ENCODE measurements at places on chromosomes 11 and 22.
A peak's percentile ranks its signal among the peaks of the same experiment; 100 is the strongest.

DNA sequence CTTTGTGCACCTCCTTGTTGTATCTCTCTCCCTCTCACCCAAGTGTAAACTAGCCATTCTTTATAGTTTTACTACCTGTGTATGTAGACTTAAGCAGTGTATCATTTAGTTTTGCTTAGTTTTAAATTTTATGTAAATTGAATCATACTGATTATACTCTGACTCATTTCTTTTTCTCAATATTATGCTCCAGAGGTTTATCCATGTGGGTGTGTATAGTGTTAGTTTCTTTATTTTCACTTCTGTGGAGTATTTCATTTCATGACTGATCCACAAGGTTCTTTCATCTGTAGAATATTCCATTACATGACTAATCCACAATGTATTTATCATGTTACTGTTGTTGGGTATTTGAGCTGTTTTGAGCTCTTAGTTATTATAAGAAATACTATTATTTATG, 62.0 kb downstream of the CCDC34 start:
- DNase-seq, result no peak

DNA sequence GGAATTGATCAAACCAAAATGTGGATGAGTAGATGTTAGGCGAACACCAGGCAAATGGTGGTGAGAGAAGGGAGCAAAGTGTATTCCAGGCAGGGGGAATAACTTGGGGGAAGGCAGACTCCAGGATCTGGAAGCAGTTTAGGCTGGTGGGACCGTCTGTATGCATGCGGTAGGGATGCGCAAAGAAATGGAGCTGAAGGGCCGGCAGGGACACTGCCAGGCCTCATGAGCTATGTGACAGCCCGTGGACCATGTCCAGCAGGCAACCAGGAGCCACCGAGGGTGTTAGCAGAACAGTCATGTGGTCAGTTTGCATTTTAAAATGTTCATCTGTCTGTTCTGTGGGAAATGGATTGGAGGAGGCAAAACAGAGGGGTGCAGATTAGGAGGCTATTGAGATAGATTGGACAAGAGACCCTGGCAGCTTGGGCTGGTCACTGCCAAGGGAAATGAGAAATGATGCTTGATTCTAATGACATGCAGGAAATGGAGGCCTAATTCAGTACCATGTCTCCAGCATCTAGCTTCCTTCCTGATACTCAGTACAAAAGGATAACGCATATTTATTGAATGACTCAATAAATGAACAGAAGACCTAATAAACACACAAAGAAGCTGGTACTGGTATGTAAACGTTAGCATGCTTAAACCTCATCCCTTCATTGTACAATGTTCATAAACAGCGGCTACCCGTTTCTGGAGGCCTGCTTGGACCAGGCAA, 412.4 kb downstream of the BUD13 start:
- no peak for DNase-seq

- no peak for DNase-seq
Measured at GRCh38 chr11:102846292-102846691, 2.9 kb upstream of the MMP3 start.

DNA sequence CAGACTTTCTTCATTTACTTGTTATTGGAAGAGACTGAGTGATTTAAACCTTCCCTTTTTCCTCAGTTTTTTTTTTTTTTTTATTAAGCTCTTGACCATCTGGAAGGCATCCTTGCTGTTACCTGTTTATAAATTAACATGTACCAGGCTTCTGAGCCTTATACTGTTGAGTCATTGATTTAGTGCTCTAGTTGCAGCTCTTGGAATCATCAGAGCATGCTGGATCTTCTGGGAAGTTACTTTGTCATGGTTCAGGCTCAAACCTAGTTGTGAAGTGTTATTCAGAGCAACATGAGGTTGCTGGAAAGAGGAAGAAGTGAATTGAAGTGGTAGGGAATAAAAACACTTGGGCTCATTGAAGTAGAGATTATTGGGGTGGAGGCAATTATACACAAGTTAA, 6.3 kb downstream of the ZDHHC5 start:
- DNase-seq, result no peak

GRCh38 chr11:66883016-66883965, 26.4 kb downstream of the LRFN4 start:
- peak; percentile 61 for DNase-seq

- no peak for DNase-seq
Measured at GRCh38 chr11:76005756-76006155, 190.7 kb downstream of the UVRAG start.

GRCh38 chr11:126594921-126595367, 239.5 kb downstream of the ST3GAL4 start:
- DNase-seq, result peak; percentile 96

- no peak for DNase-seq
Measured at GRCh38 chr22:20834725-20835124, 23.9 kb downstream of the PI4KA start.

DNA sequence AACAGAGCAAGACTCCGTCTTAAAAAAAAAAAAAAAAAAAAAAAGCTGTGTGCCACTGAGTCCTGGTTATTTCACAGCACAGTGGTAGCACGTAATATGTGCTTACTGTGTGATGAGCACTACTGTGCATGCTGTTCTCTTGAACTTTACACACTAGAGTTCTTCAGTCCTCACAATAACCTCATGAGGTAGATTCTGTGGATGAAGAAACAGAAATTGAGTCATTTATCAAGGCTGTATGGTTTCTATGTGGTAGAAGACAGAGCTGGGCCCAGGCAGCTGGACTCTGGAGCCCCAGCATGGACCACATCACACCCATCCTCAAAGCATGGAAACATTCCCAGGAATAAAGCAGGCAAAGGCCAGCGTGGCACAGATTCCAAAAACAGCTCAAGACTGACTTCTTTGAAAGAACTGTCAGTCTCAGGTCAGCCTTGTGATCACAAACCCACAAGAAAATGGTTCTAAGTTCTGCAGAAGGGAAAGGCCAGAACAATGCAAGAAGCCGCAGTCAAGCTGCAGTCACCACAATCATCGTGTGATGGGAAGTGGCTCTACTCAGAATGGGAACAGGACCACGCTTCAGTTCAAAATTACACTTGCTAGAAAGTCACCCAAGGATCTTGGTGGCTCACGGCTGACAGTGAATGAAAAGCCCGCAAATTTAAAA, 49.5 kb downstream of the MICAL3 start:
- no peak for DNase-seq

DNA sequence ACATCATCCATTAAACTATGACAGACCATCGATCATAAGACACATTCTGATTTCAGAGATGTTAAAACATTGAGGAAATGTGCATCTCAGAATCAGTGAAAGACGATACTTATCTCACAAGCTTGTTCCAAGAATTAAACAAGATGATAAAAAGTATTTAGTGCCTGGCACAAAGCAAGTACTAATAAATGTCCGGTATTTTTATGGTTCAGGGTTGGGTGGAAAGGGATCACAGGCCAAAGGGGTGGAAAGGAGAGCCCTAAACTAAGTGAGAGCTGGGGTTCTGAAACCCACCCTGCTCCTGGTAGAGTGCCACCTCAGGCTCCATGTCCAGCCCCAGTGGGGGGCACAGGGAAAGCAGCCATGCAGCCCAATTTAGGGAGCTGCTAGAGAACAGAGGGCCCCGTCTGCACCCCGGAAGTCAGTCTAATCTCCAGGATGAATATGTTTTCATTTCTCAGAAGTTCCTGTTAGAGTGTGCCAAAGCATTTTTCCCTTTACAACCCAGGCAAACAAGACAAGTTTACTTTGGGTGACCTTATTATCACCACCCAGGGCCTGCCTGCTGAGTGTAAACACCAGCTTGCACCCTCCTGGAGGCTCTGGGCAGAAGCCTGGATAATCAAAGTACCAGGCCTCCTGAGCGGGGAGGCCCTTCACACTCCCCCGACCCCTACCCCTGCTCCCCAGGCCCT, 3.8 kb upstream of the CREB3L1 start:
- DNase-seq, result no peak

- DNase-seq, result no peak
Measured at GRCh38 chr22:26592421-26592891, 2.5 kb upstream of the TPST2 start.

DNA sequence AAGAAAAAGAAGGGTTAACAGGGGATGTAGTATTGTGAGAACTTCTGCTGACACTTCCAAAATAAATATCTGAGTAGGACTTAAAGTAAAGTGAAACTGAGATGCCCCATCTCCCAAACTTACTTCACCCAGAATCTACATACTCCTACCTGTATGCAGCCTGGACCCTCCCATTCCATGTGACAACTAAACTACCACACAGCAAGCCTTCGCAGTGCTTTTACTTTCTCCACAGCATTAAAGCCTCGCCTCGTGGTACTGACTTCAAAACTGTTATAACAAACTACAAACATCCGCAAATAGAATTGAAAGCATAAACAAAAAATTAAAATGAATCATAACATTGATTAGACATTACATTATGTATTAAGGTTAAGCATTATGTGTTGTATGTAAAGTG, 985 bp downstream of the MPZL2 start:
- no peak for DNase-seq

GRCh38 chr11:81286959-81287358, 1446.7 kb downstream of the FAM181B start:
- no peak for DNase-seq

GRCh38 chr11:12420706-12421105, 43.3 kb downstream of the PARVA start:
- DNase-seq, result no peak

DNA sequence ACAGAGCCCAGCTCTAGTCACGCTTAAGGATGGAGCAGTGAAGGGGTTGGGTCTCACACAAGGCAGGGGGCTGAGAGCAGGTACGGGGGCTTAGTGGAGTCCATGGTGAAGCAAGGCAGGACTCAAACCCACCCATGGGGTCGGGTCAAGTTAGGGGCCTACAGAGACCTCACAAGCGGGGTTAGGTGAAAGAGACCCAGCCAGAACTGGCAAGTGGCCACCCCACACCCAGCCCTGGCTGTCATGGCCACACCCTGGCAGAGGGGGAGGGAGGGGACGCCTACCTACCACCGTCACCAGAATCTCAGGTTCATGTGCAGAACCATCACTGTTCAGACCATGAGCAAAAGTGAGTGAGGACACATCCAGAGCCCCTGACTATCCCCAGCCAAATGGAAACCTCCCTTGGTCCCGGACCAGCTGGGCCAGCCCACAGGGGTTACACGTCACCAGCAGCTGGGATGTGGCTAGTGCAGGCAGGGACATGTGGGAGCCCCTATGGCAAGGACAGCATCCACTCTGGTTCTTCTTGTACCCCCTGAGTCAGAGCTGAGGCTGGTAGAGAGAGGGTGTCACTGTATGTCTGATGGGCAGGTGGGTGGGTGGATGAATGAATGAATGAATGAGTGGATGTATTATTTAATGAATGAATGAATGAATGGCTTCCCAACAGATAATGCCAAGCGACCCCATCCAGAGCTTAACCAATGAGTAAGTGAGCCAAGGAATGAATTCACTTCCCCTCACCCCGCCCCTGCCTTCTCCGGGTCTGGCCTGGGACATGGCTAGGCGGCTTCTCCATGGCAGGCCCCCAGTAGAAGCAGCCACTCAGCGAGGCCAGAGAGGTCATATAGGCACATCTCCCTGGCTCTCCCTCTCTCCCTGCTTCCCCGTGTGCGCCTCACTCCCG, 681.6 kb downstream of the TBC1D22A start:
- no peak for DNase-seq

GRCh38 chr22:19841641-19842392, 12.9 kb downstream of the GNB1L start:
- no peak for DNase-seq

- DNase-seq, result no peak
Measured at GRCh38 chr11:6656936-6657335, 1.3 kb upstream of the DCHS1 start.

DNA sequence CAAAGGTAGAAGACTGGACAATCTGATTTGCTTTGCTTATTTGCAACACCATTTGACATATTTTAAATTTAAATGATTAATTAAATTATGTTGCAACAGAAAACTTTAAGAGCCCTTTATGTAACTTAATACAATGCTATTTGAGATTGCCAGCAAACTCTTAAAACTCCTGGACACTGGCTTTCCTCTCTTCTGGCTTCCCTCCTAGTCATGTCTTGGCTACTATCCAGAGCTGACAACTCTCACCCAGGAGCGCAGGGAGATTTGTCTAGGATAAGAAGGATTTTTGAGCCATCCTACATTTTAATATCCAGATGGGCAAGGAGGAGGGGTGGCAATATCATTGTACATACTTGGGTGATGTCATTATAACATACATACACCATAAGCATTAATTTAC, 134.3 kb downstream of the ELP4 start:
- no peak for DNase-seq

DNA sequence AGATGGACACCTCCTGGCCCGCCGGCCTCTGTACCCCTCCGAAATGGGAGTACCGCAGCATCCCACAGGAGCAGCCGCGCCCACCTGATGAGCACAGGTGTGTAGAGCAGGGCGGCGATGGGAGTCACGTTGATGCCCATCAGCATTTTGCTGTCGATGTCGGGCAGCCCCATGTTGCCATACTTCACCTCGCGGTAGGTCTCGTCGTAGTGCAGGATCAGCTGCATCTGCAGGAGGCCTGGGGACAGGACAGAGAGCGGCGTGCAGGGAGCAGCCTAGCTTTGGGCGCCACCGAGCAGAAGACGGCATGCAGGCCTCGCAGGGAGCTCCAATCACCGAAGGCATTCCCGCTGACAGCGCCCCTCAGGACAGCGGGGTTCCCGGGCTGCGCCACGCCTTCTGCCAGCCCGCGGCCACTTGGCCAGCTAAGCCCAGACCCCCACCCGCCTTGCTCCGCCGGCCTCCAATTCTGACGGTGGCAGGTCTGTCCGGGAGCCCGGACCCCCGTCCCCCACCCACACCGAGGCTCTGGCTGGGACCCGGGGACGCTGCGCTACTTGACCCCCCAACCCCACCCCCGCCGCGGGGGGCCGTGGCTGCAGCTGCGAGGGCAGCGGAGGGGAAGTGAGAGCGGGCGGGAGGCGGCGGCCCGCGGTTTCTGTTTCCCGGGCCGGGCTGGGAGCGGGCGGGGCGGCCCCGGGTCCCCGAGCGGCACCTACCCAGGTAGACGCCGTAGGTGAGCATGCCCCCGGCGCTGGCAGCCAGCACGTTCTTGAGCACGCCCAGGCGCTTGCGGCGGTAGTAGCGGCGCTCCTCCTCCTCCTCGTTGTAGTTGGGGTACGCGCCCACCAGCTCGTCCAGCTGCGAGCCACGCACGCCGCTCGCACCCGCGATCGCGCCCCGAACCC, 705 bp downstream of the UNC93B1 start:
- DNase-seq, result no peak

GRCh38 chr11:128236506-128237498, 350.6 kb downstream of the ETS1 start:
- DNase-seq, result no peak

- DNase-seq, result no peak
Measured at GRCh38 chr11:90532125-90532524, 309.3 kb upstream of the CHORDC1 start.
